ENCODE measurements at places on chromosomes 7 and 10.
A peak's percentile ranks its signal among the peaks of the same experiment; 100 is the strongest.

- no peak for DNase-seq
Observed at GRCh38 chr7:20240080-20240926, 23.1 kb upstream of the MACC1 start.

- no peak for DNase-seq
Observed at GRCh38 chr7:25752967-25753791, 398.8 kb upstream of the NFE2L3 start.

DNA sequence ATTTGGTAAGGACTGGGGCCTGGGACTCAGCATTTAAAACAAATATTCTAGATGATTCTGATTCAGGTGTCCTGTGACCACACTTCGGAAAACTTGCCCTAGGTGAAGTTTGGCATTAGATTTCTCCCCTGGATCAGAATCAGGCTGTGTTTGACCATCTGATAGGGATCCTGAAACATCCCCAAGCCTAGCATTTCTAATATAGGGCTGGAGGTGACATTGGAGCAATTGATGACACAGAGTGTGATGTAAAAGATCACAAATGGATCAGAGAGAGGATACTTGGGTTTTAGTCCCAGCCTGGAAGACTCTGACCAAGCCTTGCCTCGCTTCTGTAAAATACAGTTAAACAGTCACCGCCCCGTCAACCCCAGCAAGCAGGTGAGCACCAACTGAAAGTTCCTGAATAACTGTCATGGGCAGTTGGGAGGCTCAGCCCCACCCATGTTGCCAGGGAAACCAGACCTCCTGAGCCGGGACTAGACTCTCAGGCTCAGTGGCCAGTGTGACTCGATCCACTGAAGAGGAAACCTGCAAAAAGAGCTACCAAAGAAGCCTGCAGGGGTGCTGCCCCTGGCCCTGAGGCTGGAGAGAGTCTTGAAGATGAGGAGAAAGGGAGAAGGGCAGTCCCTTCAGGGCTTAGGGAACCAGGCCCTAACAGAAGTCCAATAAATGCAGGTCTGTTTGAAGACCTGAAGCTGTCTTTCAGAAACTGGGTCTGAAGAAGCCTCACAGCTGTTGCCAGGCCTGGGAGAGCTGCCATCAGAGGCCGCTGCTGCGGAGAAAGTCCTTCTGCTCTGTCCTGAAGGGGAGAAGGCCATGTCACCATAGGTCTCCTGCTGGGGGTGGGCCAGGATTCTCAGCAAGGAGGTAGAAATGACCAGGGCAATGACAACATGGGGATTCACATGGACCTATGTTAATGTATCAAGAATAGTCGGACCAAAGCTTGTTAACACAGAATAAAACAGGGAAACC lies 126.1 kb upstream of the KCNMA1 start:
- no peak for DNase-seq

GRCh38 chr10:22159180-22159579 lies 58.6 kb downstream of the EBLN1 start:
- DNase-seq, result no peak

- DNase-seq, result no peak
Observed at GRCh38 chr7:47474937-47475879, 106.7 kb downstream of the TNS3 start.

GRCh38 chr7:120949393-120949911 lies 1.1 kb upstream of the ING3 start:
- DNase-seq, result no peak

DNA sequence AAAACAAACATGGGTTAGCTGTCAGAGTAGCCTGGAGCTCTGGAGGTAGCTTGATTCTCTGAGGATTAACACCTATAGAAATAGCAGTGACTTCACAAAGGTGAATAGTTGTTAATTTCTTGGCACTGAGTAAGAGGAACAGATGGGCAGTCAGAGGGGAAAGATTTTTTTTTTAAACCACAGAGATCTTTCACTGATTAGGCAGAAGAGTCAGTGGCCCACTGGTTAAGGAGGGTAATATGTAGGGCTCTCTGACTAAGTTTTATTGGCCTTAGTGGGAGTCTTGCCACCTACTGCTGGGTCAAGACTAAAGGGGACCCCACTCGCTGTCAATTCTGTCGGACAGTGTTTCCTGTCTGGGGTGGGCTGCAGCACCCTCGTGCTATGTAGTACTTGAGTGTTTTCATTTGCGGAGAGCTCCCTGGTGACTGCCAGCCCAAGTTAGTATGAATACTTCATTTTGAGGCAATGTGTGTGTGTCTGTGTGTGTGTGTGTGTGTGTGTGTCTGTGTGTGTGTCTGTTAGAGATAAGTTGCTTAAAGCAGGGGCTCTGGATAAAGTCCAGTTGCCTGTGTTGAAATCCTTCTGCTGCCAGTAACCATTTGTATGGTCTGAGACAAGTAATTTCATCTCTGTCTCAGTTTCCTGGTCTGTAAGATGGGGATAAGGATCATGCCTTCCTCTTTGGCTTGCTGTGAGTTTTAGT lies 145.2 kb downstream of the ARID5B start:
- no peak for DNase-seq

DNA sequence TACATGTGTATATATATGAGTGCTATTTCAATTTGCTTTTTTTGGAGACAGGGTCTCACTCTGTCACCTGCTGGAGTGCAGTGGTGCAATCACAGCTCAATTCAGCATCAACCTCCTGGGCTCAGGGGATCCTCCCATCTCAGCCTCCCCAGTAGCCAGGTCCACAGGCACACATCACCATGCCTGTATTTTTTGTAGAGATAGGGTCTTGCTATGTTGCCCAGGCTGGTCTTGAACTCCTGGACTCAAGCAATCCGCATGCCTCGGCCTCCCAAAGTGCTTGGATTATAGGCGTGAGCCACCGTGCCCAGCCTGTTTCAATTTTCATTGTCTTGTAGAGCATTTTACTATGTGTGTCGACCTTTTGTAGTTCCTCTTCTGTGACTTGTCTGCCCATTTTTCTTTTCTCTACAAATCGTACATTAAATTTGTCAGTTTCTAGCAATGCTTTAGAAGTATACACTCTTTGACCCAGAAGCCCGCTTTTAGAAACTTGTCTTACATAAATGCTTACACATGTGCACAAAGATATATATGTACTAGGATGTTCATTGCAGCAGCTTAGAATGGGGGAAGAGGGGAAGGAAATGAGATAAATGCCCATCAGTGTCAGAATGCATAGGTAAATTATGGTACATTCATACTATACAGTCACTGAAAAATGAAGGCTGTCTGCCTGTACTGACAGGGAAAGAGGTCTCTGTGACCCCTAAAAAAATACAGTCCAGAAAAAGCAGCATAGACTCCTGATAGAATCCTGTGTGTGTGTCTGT lies 12.2 kb upstream of the RFC2 start:
- no peak for DNase-seq

DNA sequence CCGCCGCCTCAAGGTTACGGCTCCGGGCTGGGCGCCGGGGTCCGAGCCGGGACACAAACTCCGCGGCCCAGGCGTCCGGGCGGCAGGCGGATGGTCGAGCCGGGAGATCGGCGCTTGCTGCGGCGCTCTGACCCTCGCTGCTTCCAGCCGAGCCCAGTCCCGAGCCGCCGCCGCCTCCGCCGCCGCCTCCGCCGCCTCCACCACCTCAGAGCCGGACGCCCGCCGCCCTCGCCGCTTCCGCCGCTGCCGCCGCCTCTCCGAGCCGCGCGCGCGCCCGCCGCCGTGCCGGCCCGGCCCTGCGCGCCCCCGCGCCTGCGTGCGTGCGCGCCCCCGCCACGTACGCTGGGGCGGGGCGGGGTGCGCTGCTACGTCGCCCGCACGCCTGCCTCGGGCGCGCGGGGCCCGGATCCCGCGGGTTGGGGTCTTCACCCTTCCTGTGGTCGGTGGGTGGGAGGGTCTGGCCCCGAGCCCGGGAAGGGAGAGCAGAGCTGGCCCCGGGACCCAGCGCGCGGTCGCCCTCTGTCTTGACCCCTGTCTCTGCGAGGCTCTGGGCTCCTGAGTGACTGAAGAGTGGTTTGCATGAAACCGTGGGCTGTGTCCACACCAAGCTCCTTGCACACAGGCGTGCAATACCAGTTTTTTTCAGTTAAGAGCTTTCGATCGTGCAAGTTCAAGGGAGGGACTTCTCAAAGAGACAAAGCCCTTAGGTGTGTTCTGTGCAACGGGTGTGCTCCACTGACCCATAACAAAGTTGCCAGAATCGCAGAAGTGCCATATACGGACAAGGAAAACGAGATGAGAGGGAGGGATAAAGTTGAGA lies at the start of gene SMURF1:
Gene SMURF1 (minus strand): TSS at position 256 of the 820 bp plus-strand sequence. CDS start 328 bp downstream, outside the sequence.
- peak; percentile 34 for DNase-seq

GRCh38 chr7:85172530-85172941 lies 14.3 kb downstream of the SEMA3D start:
- no peak for DNase-seq

All from amygdala (tissue), 56 donors.